Activated naive CD4-positive, alpha-beta T cell treated with anti-CD3 and anti-CD28 coated beads for 36 hours (primary cell): ENCODE measurements at places on chromosomes 5 and 9. TPM values are rescaled to one million over a fixed set of nuclear protein-coding genes. Genes with fewer than 3 reads are reported as not detected.

PCDHGA8 gene
- total RNA-seq = not detected

SPATA31D4 gene
- total RNA-seq = not detected

CKMT2 gene
- total RNA-seq = not detected

CAST gene
- total RNA-seq = 122 TPM

GRCh38 chr5:24538346-24538745, 106.4 kb downstream of the CDH10 start:
- no peak for DNase-seq
